Upper lobe of left lung (tissue), 6 donors: ENCODE measurements at places on chromosomes 7 and 10.

- DNase-seq, result no peak
Measured at GRCh38 chr10:16995867-16996529, 133.6 kb downstream of the CUBN start.

DNA sequence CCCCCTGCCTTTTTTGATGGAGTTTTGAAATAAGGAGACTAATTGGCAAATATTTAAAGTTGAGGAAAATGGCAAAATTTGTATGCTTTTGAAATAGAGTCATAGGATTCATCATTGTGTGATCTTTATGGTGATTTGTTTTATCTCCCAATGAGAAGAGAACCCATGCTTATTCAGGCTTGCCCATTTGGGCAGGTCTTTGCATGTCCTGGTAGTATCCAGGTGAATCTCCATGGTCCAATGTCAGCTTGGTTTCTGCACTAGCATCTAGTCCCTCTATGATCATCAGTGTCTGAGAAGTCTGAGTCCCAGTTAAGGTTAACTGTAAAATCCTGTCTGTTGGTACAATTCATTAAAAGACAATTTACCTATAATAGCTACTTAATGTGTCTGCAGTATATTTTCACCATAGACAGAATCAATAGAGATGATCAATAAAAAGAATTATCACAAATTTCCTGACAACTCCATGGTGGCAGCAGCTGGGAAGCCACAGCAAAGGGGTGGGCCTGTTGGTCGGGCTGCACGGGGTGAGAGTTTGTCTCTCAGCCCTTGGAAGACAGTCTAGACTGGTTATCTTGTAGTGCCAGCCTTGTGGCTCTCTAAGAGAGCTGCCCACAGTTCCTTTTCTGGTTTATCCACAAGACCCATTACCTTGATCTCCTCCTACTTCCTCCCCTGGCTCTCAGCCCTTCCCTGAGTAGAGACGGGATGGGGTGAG is 22.2 kb upstream of the BMPER start:
- no peak for DNase-seq

DNA sequence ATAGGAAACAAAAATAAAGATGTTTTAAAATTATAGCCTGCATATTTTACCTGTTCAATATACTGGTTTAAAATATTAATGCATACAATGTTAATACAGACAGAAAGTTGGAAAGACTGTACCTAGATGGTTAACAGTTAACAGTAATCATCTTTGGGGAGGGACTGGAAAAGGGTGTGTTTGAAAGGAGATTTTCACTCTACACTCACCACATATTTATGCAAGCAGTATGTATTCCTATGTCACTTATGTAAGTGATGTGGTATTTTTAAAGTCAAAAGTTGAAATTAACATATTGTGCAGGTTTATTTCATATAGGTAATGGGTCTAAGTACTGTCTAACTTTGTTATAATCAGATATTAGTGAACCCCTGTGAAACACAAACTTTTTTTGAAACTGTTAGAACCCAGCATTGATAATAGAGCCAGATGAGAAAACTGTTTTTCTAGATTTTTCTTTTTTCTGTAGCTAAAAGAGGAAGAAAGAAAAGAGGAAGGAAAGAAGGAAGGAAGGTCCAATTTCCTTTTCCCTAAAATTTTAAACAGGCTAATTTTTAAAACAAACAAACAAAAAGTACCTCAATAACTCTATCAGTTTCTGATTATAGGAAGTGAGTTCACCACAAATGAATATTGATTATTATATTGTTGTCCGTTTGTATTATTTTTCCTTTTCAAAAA is 9.0 kb upstream of the STARD3NL start:
- no peak for DNase-seq

GRCh38 chr10:12513775-12514673 is 164.7 kb downstream of the CAMK1D start:
- DNase-seq, result no peak

DNA sequence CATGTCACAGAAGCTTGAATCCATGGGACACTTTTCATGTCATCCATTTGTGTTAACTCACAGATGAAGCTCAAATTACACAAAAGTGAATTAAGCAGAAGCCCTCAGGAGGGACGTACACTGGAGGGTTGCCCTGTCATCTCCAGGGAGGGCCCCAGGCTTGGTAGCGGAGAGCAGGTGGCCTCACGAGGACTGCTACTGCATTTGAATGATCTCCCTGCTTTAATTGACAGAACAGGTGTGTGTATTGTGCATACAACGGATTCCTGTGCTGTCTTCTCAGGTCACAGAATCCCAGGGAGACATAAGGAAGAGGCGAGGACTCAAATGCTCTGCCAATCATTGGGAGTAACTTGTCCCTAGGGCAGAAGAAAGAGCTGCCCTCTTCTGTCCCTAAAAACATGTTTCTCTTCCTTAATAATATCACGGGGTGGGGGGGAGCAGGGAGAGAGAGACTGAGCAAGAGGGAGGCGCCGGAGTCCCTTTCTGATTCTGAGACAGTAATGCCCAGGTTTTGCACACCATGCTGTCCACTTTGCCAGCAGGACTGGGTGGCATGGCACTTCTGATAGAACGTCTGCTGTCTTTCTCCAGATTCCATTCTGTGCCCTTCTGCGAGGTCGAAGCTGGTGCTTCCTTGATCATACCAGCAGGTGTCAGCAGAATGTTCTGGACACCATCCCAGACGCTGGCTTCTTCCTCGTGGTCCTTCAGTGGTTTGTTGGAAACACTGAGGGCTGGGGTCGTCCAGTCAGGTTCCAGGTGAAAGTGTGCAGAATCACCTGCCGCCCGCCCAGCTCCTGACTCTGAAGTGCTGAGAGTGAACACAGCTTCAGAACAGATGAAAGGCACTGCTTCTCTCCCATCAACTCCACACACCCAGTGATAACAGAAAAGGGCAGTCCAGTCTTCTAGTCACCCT is 26.2 kb upstream of the RASGEF1A start:
- DNase-seq, result peak; percentile 69

GRCh38 chr7:147245274-147245673 is 1128.7 kb downstream of the CNTNAP2 start:
- DNase-seq, result peak; percentile 23

GRCh38 chr7:1255817-1256340 is 23.2 kb downstream of the UNCX start:
- DNase-seq, result no peak

DNA sequence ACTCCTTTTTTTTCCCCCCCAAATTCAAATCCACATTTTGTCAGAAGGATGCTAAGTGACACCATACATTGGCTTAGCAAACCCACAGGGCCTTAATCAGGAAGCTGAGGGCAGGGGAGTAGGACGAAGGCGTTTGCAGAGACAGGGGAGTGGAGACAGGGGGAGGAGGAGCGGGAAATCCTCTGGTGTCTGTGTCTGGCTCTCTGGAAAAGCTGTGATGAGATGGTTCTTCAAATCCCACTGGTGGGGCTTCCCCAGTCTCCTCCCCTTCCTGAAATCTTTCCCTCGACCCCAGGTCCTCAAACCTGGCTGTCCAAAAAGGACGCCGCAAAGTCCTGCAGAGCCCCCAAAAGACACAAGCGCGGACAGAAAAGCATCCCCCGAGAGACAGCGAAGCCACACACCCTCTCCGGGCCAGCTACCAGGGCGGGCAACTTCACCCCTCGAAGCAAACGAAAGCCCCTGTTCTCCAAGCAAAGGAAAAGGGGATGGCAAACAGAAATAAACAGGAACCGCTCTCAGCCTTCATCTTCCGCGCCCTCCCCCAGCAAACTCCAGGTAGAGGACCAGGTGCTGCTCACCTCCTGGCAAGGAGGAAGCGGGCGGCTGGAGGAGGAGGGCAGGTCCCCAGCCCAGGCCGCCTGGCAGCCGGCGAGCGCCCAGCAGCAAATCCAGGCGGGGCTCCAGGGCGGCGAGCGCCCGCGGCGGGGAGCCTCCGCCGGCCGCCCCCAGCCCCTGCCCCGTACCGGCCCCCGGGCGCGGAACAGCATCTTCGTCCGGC is 520 bp downstream of the ELAPOR2 start:
- DNase-seq, result peak; percentile 21

GRCh38 chr10:67473850-67474633 is 222.0 kb downstream of the CTNNA3 start:
- no peak for DNase-seq

DNA sequence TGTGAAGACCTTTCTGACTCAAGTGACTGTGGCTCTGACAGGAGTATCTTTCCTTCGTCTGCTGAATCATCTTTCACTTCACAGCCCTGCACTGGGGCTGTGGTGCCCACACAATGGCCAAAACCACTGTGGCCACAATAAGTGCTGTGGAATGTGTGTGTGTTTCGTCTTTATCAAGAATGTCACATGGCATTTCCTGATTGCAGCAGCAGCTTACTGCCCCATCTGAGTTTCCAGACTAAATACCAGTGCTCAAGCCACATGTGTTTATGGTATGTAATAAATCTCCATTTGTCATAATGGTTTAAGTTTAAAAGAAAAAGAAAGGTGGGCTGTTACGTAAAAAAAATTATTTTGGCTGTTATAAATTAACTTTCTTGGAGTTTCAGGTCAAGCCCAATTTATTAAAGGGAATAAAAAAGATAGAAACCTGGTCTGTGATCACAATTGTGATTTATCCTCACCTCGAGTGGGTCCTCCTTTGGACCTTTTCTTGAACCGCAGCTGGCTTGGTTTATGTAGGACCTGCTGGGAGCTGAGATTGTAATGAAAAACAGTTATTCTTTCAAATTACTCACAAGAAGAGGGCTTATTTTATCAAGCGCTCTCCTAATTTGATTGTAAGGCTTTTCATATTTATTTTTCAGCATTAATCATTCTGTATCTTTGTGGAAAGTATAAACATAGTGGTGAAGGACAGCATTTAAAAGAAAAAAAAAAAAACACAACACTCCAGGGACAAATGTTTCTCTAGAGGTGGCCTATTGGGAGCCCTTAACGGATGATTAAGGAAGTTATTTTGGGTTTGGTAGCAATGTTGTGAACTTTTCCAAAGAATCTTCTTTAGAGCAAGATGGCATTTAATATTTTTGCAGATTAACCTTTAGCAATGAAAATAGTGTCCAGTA is 116.2 kb downstream of the LRMDA start:
- no peak for DNase-seq

DNA sequence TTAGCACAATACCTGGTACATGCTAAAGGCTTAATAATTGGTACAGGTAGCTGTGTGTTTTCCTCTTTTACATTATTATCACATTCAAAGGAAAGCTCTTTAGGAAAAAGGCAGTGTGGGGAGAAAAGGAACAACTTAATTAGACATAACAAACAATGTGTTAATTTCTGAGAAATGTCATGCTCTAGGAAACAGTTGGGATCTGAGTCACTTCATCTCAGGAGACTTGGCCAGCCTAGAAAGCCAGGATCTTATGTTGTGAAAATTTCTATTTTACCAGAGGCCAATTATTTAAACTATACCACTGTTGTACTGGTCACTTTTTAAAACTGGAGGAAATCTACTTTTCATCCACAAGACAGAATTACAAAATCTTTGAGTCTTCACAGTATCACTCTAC is 39.6 kb downstream of the ARMH3 start:
- DNase-seq, result no peak

DNA sequence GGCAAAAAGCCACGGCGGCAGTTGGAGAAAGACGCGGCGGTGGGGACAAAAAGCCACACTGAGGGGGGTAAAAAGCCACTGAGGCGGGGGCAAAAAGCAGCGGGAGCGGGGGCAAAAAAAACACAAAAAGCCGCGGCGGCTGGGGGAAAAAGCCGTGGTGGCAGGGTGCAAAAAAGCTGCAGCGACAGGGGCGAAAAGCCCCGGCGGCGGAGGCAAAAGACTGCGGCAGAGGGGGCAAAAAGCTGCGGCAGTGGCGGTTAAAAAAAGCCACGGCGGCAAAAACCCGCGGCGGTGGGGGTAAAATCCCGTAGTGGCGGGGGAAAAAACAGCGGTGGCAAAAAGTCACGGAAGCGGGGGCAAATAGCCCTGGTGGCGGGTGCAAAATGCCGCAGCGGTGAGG is 527.3 kb downstream of the ZNF33B start:
- DNase-seq, result peak; percentile 33

DNA sequence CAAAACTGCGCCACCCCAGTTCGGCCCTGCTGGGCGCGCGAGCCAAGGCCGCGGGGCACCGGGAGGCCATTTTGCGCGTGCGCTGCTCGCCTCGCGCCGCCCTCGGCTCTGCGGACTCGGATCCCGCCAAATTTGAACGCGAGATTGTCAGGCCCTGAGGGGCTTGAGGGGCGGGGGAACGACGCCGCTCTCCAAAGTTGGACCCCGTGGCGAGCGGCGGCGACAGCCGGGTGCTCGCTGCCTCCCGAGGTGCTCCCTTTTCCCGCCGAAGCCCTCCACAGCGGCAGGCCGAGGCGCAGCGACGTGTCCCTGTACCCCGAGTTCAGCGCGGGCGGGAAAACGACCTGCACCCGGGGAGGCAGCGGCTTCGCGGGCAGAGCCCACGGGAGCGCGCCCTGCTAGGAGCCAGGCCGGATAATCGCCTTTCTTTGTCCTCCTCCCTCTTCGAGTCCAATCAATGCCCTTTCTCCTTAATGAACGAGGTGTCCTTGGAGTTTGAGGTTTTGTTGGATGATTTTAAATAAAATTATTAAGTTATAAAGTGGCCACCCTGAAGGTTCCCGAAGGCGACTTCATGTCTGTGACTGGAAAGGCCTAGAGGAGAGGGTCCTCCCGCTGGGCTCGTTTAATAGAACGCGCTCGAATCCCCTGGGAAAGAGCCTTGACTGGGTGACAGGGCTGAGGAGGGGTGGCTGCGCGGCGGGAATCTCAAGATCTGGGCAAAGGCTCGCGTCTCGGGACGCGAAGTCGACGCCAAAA is 10.7 kb upstream of the SPAG6 start:
- DNase-seq, result no peak

GRCh38 chr7:141356161-141356560 is 195.0 kb upstream of the AGK start:
- no peak for DNase-seq

GRCh38 chr10:87603196-87603595 is 56.5 kb upstream of the PAPSS2 start:
- no peak for DNase-seq

DNA sequence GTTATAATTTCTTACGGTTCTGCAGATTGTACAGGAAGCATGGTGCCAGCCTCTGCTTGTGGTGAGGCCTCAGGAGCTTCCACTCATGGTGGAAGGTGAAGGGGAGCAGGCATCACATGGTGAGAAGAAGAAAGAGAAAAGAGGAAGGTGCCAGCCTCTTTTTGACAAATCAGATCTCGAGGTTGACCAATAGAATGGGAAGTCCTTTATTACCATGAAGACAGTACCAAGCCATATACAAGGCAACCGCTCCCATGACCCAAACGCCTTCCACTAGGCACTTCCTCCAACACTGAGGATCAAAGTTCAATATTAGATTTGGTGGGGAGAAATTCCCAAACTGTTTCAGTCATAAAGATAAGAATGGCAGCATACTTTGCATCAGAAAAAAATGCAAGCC is 502.8 kb downstream of the GLRX3 start:
- no peak for DNase-seq

GRCh38 chr10:83673316-83673715 is 466.0 kb upstream of the GHITM start:
- no peak for DNase-seq

GRCh38 chr10:131625041-131625440 is 275.8 kb upstream of the PPP2R2D start:
- DNase-seq, result no peak

DNA sequence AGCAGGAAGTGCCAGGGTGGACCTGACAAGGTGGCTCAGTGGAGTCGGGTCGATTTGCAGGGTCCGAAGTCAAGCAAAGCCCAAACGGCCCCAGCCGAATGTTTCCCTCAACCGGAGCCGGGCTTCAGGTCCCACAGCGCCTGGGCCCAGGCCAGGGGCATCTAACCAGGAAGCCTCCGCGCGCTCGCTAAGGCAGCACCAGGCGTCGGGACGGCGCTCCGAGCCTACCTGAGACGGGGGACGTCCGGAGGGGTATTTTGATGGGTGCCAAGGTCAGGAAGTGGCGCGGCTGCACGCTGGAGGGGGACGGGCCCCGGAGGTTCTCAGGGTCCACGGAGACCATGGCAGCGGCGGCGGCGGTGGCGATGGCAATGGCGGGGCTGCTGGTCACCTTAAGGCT is 51.5 kb downstream of the TCERG1L start:
- DNase-seq, result peak; percentile 79
